Omental fat pad (tissue), 4 donors: ENCODE measurements at places on chromosomes 5 and 9. TPM values are rescaled to one million over a fixed set of nuclear protein-coding genes. Genes with fewer than 3 reads are reported as not detected.

GRCh38 chr9:76703270-76703669, 61.0 kb upstream of the PCA3 start:
- DNase-seq: no peak

RACK1 gene
- total RNA-seq: 1,928 TPM

DNA sequence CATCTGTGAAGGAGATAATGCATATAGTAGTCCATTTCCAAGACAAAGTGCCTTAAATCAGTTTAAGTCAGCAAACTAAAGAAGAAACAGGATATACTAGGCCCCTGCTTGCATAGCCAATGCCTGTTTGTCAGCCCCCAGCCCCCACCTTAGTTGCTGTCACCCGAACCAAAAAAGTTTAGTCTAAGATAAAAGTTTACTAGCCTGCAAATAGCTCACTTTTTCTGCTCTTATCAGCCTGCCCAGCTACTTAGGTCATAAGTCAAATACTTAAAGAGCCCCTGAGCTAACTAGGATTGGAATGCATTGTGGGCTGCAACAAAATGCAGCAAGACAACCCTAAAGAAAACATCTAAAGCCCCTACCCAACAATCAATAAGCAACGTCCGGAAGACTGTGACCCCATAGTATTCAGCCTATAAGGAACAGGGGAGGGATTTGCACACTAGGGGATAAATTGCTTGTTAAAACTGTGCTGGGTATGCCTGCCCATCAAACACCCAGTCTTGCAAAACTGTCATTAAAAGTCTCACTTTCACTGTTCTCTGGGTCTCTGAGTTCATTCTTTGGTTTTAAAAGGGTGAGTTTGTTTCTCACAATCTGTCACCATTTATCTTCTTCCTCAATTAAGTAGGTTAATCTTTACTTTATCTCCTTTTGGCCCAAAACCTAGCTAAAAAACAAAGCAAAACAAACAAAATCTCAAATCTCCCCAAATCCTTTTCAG, 92.4 kb upstream of the CEP78 start:
- no peak for DNase-seq

DNA sequence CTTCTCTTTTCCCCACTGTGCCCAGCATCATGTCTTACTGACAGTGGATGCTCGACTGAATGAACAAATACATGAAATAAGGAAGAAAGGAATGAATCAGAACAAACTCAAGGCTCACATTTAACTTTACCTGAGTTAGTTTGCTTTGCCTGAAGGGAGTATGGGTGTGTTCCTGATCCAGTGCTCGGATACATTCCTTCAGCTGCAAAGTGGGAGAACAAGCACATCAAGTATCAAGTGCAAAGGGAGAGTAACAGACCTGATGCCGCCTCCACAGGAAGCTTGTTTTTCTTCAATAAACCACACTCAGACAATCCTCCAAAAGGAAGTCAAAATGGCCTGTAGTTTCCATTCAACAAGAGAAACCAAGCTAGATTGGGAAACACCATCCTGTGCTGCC, 66.1 kb downstream of the KIF24 start:
- no peak for DNase-seq

DNA sequence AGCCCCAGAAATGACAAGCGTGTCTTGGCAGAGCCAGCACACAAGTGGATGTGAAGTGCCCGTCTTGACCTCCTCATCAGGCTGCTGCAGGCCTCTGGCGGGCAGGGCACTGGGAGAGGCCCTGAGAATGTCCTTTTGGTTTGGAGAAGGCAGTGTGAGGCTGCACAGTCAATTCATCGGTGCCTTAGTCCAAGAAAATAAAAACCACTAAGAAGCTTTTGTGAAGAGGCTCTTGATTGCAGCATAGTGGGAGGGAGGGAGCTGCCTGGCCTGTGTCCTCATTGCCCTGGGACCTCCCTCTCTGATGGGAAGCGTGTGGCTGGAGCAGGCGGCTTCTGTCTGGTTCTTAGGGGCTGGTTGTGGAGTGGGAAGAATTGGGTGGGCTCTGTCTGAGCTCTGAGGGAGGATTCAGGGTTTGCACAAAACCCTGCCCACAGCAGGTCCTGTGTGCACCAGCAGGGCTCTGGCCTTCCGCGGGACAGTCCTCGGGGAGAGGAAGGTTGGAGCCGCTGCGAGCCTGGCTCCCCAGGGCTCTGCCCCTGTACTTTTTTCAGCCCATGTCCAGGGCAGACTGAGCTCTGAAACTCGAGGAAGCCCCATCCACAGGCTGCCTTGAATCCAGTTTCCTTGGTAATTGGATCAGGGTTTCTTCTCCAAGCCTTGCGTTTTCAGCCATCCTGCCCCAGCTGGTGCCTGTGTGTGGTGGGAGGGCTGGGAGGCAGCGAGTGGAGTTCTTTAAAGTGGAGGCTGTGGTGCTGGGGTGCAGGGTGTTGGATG, 1.1 kb downstream of the HRCT1 start:
- DNase-seq: no peak

- no peak for DNase-seq
These were observed at the start of gene PCDHA1 for GRCh38 chr5:140785905-140786686. TSS of gene PCDHA1 (plus strand) at chr5:140786140.

FOXD4L5 gene
- total RNA-seq: not detected

DPYSL3 gene
- total RNA-seq: 76.0 TPM

- DNase-seq: no peak
These were observed 133.0 kb upstream of the TUT7 start for GRCh38 chr9:86486891-86487837.

- DNase-seq: no peak
These were observed 165.4 kb downstream of the AUH start for GRCh38 chr9:91196103-91196950.

DNA sequence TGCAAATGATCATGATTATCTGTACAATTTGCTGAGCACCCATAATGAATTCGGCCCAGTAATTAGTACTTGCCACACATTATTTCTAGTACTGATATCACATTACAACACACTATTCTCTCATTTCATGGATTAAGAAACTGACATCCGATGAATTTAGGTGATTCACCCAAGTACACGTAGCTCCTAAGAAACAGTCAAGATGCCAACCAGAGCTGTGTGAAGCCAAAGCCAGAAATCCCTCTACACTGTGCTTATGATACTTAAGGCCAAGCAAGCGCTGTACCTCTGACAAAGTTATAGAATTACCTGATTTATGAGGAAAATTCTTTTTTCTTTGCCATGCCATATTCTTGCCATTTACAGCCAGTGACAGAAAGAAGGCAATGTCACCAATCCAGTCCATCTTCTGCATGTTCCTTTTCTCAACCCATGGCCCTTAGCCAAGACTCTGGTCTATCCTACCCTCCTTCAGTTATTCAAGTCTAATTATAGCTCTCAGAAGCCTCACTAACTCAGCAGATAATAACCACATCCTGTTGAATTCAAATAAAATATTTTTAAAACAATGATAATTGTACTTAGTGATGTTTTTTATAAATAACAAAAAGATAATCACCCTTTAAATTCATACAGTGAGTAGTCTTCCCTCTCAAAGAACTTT, 74.3 kb upstream of the PTGER4 start:
- no peak for DNase-seq

- no peak for DNase-seq
These were observed 416.9 kb downstream of the PSAT1 start for GRCh38 chr9:78713614-78714405.

- no peak for DNase-seq
These were observed 66.3 kb downstream of the MAT2B start for GRCh38 chr5:163571744-163572143.

GRCh38 chr9:98176391-98177259, 15.8 kb downstream of the CORO2A start:
- no peak for DNase-seq

- no peak for DNase-seq
These were observed 531.1 kb downstream of the ANXA1 start for GRCh38 chr9:73682789-73683188.

- no peak for DNase-seq
These were observed 438.1 kb downstream of the ACTL7B start for GRCh38 chr9:108417726-108418125.

SMIM33 gene
- total RNA-seq: not detected

DNA sequence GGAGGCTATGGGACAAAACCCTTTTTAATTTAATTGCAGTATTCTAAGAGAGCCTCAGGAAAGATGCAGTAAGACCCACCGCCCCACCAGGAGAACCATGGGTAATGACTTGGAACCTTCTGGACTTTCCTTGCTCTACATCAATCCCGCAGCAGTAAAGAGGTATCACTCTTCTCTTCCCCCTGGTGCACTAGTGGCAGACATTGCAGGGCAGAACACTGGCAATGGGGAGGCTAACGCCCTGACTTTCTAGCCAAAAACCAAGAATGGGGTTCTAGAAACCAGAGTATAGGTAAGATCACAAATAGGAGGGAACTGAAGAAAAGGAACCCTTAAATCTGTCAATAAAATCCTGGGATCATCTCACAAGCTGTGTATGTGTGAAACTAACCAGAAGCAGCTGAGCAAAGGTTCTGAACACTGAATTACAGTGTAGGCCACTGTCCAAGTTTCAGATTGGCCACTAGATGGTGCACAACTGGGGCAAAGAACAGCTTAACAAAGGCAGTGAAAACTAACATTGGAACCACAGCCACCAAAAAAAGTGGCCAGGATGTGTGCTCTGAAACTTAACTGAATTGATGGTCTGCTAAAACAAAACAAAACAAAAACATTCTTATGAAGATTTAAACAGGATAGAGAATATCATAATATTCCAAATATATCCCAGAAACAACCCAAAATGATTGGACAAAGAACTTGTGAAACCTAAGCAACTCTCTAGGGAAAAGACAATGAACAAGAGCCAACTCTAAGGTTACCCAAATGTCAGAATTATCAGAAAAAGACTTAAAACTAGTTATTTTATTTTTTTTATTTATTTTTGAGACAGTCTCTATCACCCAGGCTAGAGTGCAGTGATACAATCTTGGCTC, 6.6 kb upstream of the FAM151B start:
- DNase-seq: no peak

GRCh38 chr5:111124793-111125192, 32.6 kb downstream of the WDR36 start:
- DNase-seq: no peak

DNA sequence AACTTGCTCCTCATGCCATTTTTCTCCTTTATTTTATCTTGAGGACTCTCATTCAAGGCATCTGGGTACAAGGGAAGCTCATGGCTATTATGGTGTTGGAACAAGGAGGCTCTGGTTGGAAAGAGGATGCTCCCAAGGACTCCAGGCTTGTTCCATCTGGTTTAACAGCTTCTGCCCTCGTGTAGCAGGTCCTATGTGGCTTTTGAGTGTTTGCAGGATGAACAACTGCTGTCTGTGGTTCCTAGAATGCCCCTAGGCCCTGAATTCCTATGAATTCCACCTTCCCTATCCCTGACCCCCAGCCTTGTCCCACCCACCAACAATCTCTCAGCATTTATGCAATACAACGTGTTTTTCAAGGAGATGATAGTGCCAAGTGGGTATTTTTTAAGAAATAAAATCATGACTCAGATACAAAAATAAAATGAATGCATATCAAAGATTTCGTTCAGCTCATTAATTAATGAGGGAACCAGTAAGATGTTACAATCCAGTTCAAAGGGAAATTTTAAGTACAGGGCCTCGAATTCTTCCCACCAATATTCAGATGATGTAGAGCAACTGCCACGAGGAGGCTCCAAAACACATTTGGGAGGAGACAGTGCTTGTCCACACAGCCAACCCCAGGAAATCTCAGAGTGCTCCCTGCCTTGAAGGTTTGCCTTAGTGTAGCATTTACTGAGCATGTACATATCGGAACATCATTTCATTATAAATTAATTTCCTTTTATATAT, 182.0 kb downstream of the MUSK start:
- no peak for DNase-seq

GRCh38 chr5:52809884-52810283, 22.2 kb downstream of the ITGA1 start:
- no peak for DNase-seq

DNA sequence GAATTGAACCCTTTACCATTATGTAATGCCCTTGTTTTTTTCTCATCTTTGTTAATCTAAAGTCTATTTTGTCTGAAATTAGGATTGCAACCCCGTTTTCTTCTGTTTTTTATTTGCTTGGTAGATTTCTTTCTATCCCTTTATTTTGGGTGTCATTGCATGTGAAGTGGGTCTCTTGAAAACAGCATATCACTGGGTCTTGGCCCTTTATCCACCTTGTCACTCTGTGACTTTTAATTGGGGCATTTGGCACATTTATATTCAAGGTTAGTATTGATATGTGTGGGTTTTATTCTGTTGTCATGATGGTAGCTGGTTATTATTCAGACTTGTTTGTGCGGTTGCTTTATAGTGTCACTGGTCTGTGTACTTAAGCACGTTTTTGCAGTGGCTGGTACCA, 117.4 kb upstream of the MARCHF11 start:
- no peak for DNase-seq

GRCh38 chr9:12775679-12776512, 1.1 kb downstream of the LURAP1L start:
- no peak for DNase-seq

LCN2 gene
- 1.7 TPM for total RNA-seq

DNA sequence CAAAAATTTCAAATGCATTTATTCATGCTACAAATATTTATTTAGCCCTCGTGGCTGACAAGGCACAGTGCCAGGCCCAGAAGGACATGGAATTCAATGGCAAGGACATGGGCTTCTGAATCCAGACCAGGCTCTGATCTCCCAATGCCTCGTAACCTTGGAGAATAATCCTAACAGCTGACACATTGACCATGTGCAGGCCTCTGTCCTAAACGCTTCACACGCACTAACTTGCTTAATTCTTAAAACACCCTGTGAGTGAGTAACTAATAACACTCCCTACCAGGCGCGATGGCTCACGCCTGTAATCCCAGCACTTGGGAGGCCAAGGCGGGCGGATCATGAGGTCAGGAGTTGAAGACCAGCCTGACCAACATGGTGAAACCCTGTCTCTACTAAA, 33.2 kb downstream of the MYO10 start:
- DNase-seq: no peak

DNA sequence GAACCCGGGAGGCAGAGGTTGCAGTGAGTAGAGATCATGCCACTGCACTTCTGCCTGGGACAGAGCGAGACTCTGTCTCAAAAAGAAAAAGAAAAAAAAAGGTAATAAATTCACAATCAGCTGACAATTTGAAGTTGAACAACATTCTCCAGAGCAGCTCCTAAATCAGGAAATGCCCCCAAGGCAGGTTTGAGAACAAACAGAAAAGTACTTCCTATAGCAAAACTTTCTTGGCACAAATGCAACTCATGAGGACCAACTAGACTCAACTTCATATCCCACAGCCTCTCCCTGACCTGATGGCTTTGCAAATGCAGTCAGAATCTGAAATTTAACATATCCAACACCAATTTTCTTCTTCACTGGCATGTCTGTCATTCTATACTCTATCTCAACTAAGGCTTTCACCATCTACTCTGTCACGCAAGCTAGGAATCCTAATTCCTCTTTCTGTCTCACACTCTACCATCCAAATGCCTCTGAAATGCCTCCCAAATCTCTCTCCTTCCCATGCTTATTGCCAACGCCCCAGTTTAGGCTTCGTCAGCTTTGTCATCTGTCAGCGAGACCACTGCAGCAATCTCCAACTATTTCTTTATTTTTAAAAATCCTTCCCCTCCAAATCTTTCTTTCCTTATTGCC, 113.3 kb downstream of the MAPKAP1 start:
- DNase-seq: no peak

GRCh38 chr5:36238502-36239295, 3.0 kb downstream of the NADK2 start:
- no peak for DNase-seq

GRCh38 chr5:174340226-174340625, 294.7 kb downstream of the NSG2 start:
- no peak for DNase-seq

CD274 gene
- total RNA-seq: 5.1 TPM

GRCh38 chr9:68969538-68969937, 44.4 kb downstream of the PRKACG start:
- no peak for DNase-seq
